Lung microvascular endothelial cell (primary cell): ENCODE measurements at places on chromosomes 16 and 17. TPM values are rescaled to one million over a fixed set of nuclear protein-coding genes. Genes with fewer than 3 reads are reported as not detected.

ERN2 gene
- total RNA-seq, result not detected in 2 replicates

ZNF597 gene
- total RNA-seq, result 1.5 and 2.2 TPM in 2 replicates

TBC1D10B gene
- total RNA-seq, result 16.6 and 22.4 TPM in 2 replicates

MT1A gene
- 0.79 and 2.4 TPM in 2 replicates for total RNA-seq

MT1H gene
- total RNA-seq, result not detected in 2 replicates

CES5A gene
- not detected in 2 replicates for total RNA-seq

GDPD1 gene
- total RNA-seq, result 0.79 and 1.1 TPM in 2 replicates

DYNLL2 gene
- total RNA-seq, result 8.5 and 14.7 TPM in 2 replicates

TMC6 gene
- 20.9 and 31.9 TPM in 2 replicates for total RNA-seq

SLC2A4 gene
- total RNA-seq, result 0.22 and 0.60 TPM in 2 replicates

SCNN1G gene
- total RNA-seq, result 0.40 and 0.65 TPM in 2 replicates

RND2 gene
- total RNA-seq, result 0.20 and 0.22 TPM in 2 replicates

CMTM2 gene
- total RNA-seq, result not detected in 2 replicates

ICAM2 gene
- total RNA-seq, result 257 and 282 TPM in 2 replicates

BRIP1 gene
- 1.8 and 4.4 TPM in 2 replicates for total RNA-seq

KRTAP3-2 gene
- not detected in 2 replicates for total RNA-seq

IGF2BP1 gene
- 0.20 and 0.65 TPM in 2 replicates for total RNA-seq

STH gene
- total RNA-seq, result not detected in 2 replicates
